Left renal cortex interstitium (tissue), 4 donors: ENCODE measurements at places on chromosomes 12 and 14. TPM values are rescaled to one million over a fixed set of nuclear protein-coding genes. Genes with fewer than 3 reads are reported as not detected.

- DNase-seq: no peak
Measured at GRCh38 chr12:111029732-111030131, 109.4 kb upstream of the MYL2 start.

- DNase-seq: no peak
Measured at GRCh38 chr12:67148265-67148664, 120.9 kb upstream of the CAND1 start.

- DNase-seq: no peak
Measured at GRCh38 chr12:27802511-27802910, 22.5 kb upstream of the MANSC4 start.

DNA sequence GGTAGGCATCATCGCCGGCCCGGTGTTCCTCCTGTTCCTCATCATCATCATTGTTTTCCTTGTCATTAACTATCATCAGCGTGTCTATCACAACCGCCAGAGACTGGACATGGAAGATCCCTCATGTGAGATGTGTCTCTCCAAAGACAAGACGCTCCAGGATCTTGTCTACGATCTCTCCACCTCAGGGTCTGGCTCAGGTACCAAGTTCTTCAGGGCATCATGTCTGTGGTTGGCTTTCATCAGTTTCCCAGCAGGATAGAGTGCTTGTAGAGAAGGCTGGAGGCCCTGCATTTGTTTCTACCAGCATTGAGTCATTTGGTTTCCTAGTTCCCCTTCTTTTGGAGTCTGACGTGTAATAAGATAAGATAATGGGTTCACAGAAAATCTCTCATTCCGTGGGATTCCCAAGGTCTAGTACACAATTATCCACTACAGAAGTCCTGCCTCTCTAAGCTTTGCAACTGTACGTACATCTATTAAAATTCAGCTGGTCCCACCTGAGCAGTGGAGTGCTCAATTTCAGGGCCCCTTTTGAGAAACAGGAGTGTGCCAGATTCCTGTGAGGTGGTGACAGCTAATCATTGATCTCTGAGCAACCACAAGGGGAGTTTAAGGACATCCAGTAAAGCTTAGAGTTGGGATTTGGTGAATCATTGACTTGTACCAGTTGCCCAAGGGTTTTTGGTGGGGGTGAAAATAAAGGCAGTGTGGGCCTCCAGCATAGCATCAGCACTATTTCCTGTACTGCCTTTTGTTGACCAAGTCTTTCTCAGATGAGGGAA is 25.1 kb downstream of the ACVR1B start:
- DNase-seq: no peak

- DNase-seq: no peak
Measured at GRCh38 chr12:88691811-88692210, 111.5 kb upstream of the KITLG start.

DNA sequence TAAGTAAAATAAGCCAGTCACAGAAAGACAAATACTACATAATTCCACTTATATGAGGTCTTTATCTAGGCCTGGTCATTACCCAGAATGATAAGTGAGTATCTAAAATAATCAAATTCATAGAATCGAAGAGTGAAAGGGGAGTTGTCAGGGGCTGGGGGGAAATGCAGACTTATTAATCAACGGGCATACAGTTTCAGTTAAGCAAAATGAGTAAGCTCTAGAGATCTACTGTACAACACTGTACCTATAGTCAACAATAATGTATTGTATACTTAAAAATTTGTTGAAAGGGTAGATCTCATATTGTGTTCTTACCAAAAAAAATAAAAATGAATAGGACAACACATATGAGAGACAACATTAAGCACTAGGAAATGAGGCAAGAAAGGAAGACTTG is 13.3 kb downstream of the BTBD7 start:
- DNase-seq: no peak

DNA sequence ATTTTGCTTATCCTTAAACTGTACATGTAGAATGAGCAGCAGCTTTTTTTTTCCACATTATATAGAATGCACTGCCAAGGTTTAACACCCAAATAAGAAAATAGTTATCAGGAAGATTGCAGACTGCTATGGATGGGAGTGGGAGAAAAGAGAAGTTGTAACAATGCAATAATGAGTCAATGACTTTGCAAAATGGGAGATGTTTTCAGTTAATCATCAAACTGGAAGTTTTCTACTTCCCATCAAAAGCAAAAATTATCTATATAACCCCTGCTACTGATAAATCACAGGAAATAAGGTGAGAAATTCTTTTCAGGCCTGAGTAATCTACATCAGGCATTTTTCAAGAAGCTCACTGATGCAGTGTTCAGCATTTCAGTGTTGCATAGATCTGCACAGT is 309.1 kb downstream of the GXYLT1 start:
- no peak for DNase-seq

GRCh38 chr12:47311568-47311967 is 231.8 kb upstream of the AMIGO2 start:
- DNase-seq: no peak

- no peak for DNase-seq
Measured at GRCh38 chr12:88993651-88994050, 358.6 kb downstream of the DUSP6 start.

GRCh38 chr12:68953536-68953935 is 20.6 kb upstream of the CPM start:
- no peak for DNase-seq

- DNase-seq: no peak
Measured at GRCh38 chr14:99573000-99573330, 31.0 kb downstream of the CCDC85C start.

DNA sequence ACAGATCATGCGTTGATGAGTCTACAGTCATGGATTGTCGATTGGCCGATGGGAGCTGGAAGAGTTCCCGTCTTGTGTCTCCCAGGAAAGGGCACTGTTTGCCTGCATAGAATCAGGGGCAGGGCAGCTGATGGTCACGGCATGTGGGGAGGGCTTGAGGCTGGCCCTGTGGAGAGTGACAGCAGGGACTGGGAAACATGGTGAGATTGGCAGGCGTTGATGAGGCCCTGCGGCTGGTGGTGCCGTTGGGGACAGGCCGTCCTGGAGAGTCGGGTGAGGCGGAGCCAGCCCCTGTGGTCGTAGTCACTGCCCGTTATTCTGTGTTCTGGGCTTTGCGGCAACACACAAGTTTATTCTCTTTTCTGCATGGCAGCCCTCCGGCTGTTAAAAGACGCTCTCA is 52.9 kb downstream of the TECPR2 start:
- DNase-seq: no peak

DNA sequence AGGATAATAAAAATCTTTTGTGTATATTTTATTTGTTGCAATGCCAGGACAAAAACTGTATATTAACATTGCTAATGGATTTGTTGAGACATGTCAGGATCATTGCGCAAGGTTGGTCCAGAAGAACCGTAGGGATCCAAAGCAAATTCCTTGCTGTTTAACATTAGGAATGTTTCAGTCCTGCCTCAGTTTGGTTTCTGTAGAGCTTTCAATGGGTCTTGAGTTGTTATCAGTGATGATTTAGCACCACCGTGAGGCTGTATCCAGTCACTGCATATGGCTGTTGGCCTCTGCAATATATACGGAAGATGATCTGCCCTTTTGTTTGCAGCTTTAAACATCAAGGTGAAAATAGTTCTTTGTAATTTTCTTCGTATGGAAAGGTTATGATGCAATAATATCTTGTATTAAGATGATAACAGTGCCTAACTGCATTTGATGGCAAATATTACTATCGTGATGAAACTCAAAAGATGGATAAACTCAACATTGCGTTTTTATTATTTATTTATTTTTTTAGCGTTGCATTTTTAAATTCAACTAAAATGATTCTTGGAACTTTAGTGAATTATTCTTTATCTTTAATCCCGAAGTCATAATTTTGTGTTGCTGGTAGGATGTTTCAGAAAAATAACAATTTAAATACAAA is 231.2 kb downstream of the AKAP6 start:
- DNase-seq: peak; percentile 38

DNA sequence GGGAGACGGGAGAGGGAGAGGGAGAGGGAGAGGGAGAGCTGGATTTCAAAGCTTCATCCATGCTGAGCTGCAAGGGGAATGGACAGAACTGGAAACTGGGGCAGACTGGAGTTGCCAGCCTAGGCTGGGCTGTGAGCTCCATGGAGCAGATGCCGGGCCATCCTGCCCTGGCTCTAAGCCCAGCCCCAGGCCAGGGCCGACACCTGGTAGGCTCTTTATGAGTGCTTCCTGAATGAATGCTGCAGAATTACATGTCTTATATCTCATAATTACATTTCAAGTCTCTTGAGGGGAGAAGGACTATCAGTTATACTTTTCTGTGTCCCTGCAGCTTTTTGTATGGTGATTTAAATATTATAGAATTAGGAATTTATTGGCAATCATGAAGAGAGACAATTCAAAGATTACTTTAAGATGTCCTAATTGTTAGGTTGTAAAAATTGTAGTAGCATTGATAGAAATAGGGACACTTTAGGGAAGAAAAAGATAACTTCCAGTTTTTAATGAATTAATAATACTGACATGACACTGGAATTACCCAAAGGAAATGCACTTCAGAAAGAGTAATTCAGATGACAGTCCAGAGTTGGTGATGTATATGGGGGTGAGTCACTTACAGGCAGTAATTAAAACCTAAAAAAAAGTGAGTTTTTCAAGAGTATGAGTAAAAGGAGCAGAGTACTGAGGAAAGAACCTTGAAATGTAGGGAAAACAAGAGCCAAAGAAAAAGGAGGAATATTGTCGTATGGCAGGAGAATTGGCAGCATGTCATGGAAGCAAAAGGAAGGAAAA is 29.0 kb downstream of the SCYL2 start:
- DNase-seq: no peak

GRCh38 chr12:107439026-107439738 is 246.4 kb upstream of the PWP1 start:
- DNase-seq: no peak

DNA sequence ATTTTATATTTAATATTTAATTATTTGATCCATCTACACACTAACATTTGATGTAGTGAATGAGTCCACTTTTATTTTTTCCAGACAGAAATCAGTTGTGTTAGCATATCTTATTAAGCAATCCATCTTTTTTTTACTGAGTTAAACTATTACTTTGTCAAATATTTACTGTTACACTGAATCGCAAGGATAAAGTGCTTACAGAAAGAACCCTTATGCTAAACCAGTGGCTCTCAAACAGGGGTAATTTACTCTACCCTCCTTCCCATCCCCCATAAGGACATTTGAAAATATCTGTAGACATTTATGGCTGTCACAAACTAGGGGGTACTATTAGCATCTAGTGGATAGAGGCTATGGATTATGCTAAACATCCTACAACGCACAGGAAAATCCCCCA is 508.2 kb downstream of the C12orf50 start:
- no peak for DNase-seq

DNA sequence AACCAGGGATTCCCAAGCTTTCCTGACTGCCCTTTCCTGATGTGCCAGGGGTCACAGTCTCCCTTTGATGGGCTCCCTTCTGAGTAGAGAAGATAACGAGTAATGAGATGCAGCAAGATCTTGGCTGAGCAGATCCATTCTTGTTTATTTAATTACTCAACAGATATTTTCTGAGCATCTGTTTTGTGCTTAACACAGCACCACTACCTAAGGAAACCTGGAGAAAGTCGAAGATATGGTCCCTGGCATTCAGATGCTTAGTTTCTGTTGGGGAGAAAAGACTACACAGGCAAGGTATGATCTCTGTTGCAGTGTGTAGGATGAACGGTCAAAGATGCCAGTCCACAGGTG is 3.9 kb downstream of the AJUBA start:
- DNase-seq: no peak

The PROX2 gene
- polyA plus RNA-seq: 0.44 TPM

The COX14 gene
- 53.6 TPM for polyA plus RNA-seq

The HOXC6 gene
- 39.9 TPM for polyA plus RNA-seq

The RNU4-1 gene
- polyA plus RNA-seq: not detected

The IFI27L2 gene
- 18.3 TPM for polyA plus RNA-seq

The HCAR2 gene
- 0.59 TPM for polyA plus RNA-seq
